ENCODE measurements at places on chromosomes 1 and 21. TPM values are rescaled to one million over a fixed set of nuclear protein-coding genes. Genes with fewer than 3 reads are reported as not detected.
A peak's percentile ranks its signal among the peaks of the same experiment; 100 is the strongest.

DNA sequence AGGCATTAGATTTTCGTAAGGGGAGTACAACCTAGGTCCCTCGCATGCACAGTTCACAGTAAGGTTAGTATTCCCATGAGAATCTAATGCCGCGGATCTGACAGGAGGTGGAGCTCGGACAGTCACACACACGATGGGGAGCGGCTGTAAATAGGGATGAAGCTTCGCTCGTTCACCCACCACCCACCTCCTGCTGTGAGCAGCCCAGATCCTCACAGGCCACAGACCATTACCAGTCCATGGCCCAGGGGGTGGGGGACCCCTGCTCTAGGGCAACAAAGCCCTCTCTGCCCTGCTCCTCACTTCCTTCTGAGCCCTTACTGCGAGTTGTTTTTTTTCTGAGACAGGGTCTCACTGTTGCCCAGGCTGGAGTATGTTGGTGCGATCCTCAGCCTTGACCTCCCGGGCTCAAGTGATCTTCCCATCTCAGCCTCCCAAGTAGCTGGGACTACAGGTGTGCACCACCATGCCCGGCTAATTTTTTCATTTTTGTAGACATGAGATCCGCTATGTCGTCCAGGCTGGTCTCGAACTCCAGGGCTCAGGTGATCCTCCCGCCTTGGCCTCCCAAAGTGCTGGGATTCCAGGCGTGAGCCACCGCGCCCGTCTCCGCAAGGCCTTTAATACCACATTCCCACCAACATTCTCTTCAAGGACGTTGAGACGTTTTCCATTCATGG, 21.3 kb downstream of the TRPM2 start:
- H3K27ac ChIP-seq, result no peak overlapping the region
- H3K4me3 ChIP-seq, result no peak overlapping the region
- DNase-seq, result no peak
- no peaks in the 10 kb centered on the region for H3K27me3 ChIP-seq
- H3K4me1 ChIP-seq, result peaks cover 28% of the 10 kb centered on the region
- no peaks in the 10 kb centered on the region for H3K36me3 ChIP-seq

DNA sequence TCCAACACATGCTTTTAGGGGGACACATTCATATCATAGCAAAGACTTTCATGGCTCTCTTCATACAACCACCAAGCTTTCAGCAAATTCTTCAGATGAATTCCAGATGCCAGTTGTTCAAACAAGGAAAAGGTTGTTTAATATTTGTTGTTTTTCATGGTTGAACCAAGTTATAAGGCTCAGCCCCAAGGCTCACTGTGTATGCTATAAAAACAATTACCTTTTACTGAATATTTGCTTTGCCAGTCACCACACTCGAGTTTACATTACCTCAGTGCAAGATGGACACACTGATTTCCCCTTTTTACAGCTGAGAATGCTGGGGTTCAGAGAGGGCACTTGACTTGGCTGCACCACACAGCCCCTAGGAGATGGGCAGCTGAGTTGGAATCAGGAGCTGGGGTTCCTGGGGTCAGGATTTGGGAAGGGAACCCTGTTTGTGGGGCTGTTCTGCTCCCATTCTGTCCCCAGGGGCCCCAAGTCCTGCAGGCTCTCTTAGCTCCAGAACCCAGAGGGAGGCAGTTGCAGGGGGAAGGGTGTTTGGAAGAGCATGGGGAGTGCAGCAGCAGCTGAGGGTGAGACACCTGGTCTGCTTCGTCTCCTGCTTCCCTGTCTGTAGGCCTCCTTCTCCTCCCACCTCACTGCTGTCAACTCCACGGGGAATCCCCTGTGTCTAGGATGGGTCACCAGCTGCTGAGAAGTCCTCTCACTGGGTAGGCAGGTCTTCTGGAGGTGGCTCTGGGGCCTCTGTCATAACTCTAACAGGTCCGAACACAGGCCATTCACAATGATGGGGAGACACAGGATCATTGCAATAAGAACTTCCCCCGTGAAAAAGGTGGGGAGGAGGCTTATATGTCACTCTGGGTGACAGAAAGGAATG, 12.8 kb upstream of the TMPRSS2 start:
- no peak overlapping the region for H3K27ac ChIP-seq
- no peaks in the 10 kb centered on the region for H3K27me3 ChIP-seq
- no peaks in the 10 kb centered on the region for H3K36me3 ChIP-seq
- H3K4me1 ChIP-seq, result peaks cover 14% of the 10 kb centered on the region
- H3K4me3 ChIP-seq, result no peak overlapping the region

- no peak overlapping the region for H3K27ac ChIP-seq
- H3K27me3 ChIP-seq, result peaks cover 32% of the 10 kb centered on the region
- H3K4me3 ChIP-seq, result no peak overlapping the region
- peak; percentile 11 for DNase-seq
- peaks cover 23% of the 10 kb centered on the region for H3K4me1 ChIP-seq
Measured at GRCh38 chr1:6427441-6428390, 3.1 kb downstream of the ESPN start.

DNA sequence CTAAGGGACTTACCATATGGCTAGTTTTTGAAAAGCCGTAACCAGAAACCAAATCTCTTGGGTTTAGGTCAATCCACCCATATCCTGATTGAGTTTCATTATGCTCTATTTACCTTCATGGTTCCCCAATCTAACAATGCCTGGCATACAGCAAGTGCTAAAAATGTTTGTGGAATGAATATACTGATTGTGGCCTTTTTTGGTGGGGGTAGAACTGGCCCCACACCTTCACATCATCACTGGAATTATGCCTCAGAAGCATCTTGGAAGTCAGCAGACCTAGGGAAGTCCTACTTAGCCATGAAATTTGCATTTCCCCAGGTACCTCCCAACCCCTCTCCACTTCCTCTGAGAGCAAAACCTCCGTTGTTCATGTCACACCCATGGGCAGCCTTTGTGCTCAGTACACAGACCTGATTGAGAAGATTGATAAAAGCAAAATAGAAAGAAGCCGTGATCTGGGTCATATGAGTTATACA, 17.8 kb upstream of the SLAMF1 start:
- peak overlapping the region; percentile 79 for H3K27ac ChIP-seq
- H3K4me3 ChIP-seq, result peak overlapping the region; percentile 13
- H3K36me3 ChIP-seq, result no peaks in the 10 kb centered on the region
- H3K4me1 ChIP-seq, result peaks cover 45% of the 10 kb centered on the region
- no peaks in the 10 kb centered on the region for H3K27me3 ChIP-seq

- H3K27me3 ChIP-seq, result no peaks in the 10 kb centered on the region
- DNase-seq, result no peak
- no peak overlapping the region for H3K4me3 ChIP-seq
- no peak overlapping the region for H3K27ac ChIP-seq
- no peaks in the 10 kb centered on the region for H3K36me3 ChIP-seq
Measured at GRCh38 chr1:53643881-53644390, 95.0 kb downstream of the GLIS1 start.

GRCh38 chr1:220642285-220642684, 47.9 kb upstream of the C1orf115 start:
- no peak overlapping the region for H3K4me3 ChIP-seq
- H3K27me3 ChIP-seq, result no peaks in the 10 kb centered on the region
- no peak for DNase-seq

DNA sequence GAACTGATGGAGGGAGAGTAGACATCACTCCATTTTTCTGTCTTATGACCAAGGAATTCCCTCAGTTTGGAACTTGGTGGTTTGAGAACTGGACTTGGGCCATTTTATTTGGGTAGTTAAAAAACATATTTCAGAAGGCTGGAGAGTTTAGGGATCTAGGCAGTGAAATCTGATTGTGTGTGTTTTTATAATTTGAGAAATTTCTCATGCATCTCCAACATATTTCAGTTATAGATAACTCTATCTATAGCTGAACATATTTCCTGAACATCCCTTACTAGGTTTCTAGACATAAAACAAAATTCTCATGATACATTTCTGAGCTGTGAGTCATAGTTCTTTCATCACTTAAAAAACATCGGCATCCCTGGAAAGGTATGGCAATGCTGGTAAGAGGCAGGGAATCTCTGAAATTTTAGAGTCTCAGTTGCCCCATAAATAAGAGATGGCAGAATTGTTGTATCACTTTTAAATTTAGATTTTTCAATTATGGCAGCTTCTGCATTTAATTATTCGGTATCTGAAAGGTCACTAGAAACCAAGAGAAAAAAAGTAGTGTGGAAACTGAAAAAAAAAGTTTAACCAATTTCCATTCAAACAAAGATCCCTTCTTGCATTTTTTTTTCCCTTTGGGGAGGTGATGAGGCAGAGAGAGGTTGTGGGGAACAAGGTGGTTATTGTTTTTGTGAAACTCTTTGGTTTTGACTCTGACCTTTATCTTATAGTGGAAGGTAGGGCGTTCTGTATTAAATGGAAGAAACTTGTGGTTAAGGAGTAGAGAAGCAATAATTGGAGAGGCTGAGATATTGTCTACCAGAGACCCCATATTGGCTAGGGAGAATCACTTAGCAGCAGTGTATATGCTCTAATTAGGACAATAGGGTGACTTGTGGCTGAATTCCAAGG, 102.9 kb downstream of the FASLG start:
- peaks cover 13% of the 10 kb centered on the region for H3K4me1 ChIP-seq
- H3K4me3 ChIP-seq, result no peak overlapping the region
- no peaks in the 10 kb centered on the region for H3K36me3 ChIP-seq

- DNase-seq, result no peak
- no peaks in the 10 kb centered on the region for H3K27me3 ChIP-seq
- H3K36me3 ChIP-seq, result no peaks in the 10 kb centered on the region
- no peak overlapping the region for H3K4me3 ChIP-seq
- H3K4me1 ChIP-seq, result peaks cover 42% of the 10 kb centered on the region
- no peak overlapping the region for H3K27ac ChIP-seq
Measured at GRCh38 chr1:66271904-66272254, 262.1 kb upstream of the SGIP1 start.

- H3K4me1 ChIP-seq, result peaks cover 26% of the 10 kb centered on the region
- no peak for DNase-seq
- no peak overlapping the region for H3K4me3 ChIP-seq
- peaks cover 10% of the 10 kb centered on the region for H3K36me3 ChIP-seq
Measured at GRCh38 chr21:44881198-44881872, 7.8 kb upstream of the PTTG1IP start.

GRCh38 chr1:223487887-223488259, 94.7 kb downstream of the CCDC185 start:
- no peaks in the 10 kb centered on the region for H3K27me3 ChIP-seq
- H3K27ac ChIP-seq, result no peak overlapping the region
- H3K4me3 ChIP-seq, result no peak overlapping the region
- H3K4me1 ChIP-seq, result no peaks in the 10 kb centered on the region
- DNase-seq, result no peak

GRCh38 chr1:41590331-41590730, 105.8 kb upstream of the EDN2 start:
- no peak overlapping the region for H3K27ac ChIP-seq
- no peak for DNase-seq
- no peaks in the 10 kb centered on the region for H3K4me1 ChIP-seq
- no peaks in the 10 kb centered on the region for H3K36me3 ChIP-seq
- H3K27me3 ChIP-seq, result no peaks in the 10 kb centered on the region

DNA sequence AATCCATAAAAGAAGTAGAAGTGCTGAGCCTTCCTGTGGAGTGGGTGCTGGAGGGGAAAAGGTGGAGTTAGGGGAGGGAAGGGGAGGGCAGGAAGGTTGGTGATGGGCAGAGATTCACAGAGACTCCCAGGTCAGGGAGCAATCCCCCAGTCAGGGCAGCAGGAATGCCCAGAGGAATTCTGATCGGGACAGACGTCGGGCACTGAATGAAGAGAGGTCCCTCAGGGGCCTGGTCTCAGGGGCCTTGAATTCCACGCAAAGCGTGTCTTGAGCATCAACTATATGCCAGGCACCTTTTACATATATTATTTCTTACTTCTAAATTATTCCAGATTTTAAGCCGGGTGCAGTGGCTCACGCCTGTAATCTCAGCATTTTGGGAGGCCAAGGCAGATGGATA, 7.2 kb upstream of the PADI1 start:
- no peak for DNase-seq
- H3K27me3 ChIP-seq, result no peaks in the 10 kb centered on the region
- no peak overlapping the region for H3K4me3 ChIP-seq
- no peak overlapping the region for H3K27ac ChIP-seq
- H3K4me1 ChIP-seq, result peaks cover 21% of the 10 kb centered on the region
- no peaks in the 10 kb centered on the region for H3K36me3 ChIP-seq

- no peaks in the 10 kb centered on the region for H3K36me3 ChIP-seq
- DNase-seq, result no peak
- H3K27ac ChIP-seq, result no peak overlapping the region
- H3K27me3 ChIP-seq, result no peaks in the 10 kb centered on the region
- H3K4me1 ChIP-seq, result no peaks in the 10 kb centered on the region
- no peak overlapping the region for H3K4me3 ChIP-seq
Measured at GRCh38 chr1:65491472-65491871, 71.0 kb downstream of the LEPR start.

DNA sequence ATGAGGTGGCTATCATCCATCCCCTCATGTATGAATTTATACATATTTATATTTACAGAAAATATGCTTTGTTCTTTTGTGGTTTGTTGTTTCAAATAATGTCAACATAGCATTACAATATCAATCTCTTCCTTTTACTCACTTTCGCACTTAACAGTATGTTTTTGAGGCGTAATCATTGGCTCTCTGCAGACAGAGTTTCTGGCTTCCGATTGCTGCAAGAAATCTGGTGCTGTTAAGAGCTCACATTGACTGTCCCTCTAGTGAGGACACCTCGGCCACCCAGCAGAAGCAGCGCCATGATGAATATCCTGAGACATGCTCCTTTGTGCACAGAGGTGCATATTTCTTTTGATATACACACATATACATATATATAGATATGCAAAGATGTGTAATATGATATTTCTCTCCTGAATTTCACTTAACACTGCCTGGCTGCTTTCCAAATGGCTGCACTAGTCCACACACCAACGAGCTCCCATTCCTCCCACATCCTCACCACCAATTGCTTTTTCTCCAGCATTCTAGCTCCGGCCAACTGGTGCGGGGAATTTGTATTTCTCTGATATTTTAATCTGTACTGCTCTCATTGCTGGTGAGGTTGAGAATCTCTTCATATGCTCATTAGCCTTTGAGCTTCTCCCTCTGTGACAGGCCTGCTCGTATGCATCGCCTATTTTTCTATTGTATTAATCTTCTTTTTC, 248.4 kb downstream of the SIPA1L2 start:
- no peaks in the 10 kb centered on the region for H3K36me3 ChIP-seq
- H3K4me1 ChIP-seq, result no peaks in the 10 kb centered on the region
- no peak overlapping the region for H3K27ac ChIP-seq
- DNase-seq, result no peak

- no peak overlapping the region for H3K4me3 ChIP-seq
- H3K27ac ChIP-seq, result no peak overlapping the region
- H3K4me1 ChIP-seq, result no peaks in the 10 kb centered on the region
- H3K36me3 ChIP-seq, result peaks cover 24% of the 10 kb centered on the region
Measured at GRCh38 chr1:53957194-53957818, 11.2 kb downstream of the LRRC42 start.

GRCh38 chr1:227428803-227429202, 110.5 kb upstream of the CDC42BPA start:
- no peaks in the 10 kb centered on the region for H3K27me3 ChIP-seq
- DNase-seq, result no peak
- no peak overlapping the region for H3K4me3 ChIP-seq

Gene LCE1A
- not detected for total RNA-seq

Gene PRDM16
- total RNA-seq, result not detected

Gene FAM72C
- not detected for total RNA-seq

Gene APCS
- not detected for total RNA-seq

Gene HSD11B1
- total RNA-seq, result 0.33 TPM

Measured in CD4-positive, alpha-beta T cell (primary cell).